ENCODE measurements at places on chromosomes 7 and 10.

DNA sequence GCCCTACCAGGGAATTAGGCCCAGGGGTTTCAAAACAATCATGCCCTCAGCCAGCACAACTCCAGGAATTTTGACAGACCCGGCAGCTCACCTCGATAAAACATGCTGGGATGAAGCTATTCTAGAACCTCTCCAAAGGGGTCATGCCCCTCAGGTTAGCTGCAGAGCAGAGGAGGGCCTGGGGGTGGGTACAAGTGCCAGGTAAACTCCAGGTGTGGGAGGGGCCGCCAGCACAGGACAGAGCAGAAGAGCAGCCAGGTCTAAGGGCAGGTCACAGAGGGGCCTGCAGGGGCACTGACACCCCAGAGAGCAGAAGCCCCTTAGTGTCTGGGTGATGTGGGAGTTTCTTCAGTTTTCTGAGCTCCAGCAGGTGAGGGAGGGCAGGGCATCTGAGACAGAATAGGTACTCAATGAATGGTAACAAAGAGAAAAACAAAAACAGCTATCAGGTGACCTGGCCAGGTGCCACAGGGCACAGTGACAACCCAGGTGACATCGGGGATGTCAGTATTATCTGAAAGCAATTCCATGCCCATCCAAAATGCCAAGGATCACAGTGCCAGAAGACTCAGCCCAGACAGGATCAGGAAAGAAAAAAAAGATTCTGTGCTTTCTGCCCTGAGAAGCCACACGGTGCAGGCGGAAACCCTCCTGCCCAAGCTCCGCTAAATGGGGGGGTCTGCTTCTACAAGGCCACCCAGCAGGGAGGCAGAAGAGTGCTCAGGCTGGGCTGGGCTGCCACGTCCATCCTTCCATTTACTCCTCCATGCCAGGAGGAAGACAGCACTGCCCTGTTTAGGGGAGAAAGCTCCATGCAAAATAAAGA lies 104.5 kb downstream of the TNS3 start:
- DNase-seq: no peak

GRCh38 chr7:151894111-151895007 lies 17.4 kb upstream of the PRKAG2 start:
- DNase-seq: no peak

DNA sequence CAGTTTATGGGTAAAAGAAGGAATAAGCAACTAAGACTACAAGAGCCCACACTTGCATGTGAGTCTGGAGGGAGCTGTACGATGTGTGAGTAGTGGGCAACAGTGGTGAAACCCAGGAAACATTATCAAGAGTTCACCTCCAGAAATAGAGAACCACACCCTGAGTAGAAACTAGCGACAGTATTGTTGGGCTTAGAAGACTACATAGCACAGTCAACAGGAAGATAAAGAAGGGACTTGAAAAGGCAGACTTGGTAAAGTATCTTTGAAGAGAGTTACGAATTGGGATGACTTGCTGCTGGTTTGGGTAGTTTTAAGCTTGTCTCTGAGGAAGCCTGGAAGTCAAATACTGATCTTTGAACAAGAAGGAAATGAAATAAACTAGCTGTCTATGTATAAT lies 223.2 kb upstream of the GNAI1 start:
- DNase-seq: no peak

DNA sequence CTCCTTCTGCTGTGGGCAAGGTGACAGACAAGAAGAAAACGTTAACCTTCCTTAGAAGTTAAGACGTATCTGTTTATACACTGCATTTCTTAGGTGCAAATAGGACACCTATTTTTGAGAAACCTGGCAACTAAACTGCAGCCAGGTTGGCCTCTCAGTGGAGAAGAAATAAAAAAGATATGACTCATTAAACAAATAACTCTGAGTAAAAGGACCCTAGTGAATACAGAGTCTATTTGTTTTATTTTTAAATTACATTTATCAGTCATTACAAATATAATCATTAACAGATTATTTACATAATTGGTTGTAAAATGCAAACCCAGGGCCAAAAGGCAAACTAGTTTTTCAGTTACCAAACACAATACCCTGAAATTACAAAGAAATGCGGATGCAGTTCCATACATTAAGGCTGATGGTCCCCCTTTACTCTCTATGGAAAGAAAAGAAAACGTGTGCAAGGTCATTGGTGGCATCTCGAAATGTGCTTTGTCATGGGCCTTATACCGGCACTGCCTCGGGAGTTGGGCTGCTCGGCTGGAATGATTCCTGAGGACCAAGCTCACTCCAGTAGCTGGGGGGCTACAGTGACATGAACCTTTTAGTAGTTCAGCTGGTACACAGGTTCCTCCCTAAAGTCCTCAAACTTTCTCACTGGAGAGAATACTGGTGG lies 38.4 kb downstream of the ADRB1 start:
- no peak for DNase-seq

DNA sequence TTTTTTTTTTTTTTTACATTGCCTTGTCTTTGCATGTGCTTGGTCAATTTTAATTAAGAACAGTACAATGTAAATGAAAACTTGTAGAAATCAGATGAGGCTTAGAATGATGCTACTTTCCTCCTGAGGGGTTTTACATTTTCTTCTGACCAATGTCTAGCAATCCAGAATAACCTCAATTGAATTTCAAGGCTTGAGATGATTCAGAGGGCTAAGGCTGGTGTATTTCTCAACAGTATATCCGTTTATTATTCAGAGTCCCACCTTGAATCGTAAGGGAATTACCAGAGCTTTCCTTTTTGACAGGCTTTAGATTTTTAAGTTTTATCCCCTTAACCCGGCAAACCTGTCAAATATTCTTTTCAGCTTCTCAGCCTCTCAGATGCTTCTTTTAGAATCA lies 231.2 kb upstream of the STK17A start:
- no peak for DNase-seq

DNA sequence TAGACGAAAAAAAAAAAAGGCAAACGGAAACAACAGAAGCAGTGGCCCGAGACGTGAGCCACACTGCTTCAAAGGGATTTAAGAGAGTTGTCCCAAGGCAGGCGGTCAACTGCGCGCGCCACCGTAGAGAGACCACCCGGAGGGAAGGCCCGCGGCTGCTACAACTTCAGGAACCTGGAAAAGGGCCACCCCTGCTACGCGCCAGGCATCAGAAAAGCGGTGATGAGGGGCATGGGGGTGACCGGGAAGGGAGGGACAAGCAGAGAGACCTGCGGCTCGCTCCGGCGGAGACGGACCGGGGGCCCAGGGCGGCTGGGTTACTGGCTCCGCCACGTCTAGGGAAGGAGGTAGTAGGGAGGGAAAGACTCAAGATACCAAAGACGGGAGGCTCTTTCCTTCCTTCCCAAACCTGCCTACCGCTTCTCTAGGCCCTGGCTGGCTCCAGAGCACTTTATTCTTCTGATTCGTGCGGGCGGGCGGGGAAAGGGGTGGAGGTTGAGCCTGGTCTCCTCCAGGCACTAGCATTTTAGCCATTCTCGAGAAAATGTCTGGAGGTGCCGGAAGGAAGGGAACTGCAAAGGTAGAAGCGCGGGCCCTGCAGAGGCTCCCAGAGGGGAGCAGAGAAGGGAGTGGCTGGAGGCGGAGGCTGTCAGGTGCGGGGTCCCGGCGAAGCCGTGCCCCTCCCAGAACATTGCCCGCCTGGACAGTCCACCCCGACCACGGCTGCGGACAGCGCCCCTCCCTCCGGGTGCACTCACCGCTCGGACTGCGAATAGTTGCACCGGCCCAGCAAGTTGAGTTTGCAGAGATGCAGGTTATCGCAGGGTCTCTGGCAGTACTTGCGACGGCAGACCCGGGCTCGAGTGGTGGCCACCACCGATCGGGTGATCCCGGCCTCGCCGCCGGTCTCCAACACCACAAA lies 993 bp downstream of the ZC3HAV1 start:
- DNase-seq: peak; percentile 72

- DNase-seq: no peak
Observed at GRCh38 chr7:44867073-44867995, 18.0 kb downstream of the PURB start.

DNA sequence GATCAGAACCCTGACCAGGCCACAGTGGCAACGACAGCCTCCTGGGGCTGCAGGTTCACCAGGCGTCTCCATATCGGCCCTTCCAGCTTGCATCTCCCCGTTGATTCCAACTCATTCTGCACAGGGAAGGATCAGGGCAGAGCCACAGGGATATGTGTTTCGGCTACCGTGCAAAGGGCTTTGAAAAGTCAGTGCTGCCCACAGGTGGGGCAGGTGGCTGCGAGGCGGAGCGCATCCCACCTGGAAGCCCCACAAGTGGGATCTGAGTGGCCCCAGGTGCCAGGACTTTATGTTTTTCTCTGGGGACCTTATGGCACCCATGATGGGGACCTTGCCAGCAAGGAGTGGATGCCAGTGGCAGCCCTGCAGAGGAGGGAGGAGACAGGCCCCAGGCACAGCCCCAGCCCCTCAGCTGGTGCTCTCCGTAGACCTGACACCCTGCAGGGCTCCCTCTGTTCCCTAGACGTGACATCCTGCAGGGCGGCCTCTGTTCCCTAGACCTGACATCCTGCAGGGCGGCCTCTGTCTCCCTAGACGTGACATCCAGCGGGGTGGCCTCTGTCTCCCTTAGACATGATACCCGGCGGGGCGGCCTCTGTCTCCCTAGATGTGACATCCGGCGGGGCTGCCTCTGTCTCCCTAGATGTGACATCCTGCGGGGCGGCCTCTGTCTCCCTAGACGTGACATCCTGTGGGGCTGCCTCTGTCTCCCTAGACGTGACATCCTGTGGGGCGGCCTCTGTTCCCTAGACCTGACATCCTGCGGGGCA lies 189.4 kb downstream of the ELFN1 start:
- no peak for DNase-seq

GRCh38 chr10:63083904-63084689 lies 49.0 kb upstream of the NRBF2 start:
- DNase-seq: no peak

GRCh38 chr7:74202841-74203556 lies 6.8 kb upstream of the LAT2 start:
- no peak for DNase-seq

GRCh38 chr10:122530177-122530576 lies 30.4 kb upstream of the DMBT1 start:
- DNase-seq: no peak

GRCh38 chr10:7275761-7276440 lies 134.9 kb downstream of the SFMBT2 start:
- DNase-seq: no peak

Measured in NCI-H187 (cell line).